ENCODE measurements at places on chromosomes 6 and 20.

- no peak for DNase-seq
Observed at GRCh38 chr20:37114012-37114411, 18.2 kb upstream of the RBL1 start.

DNA sequence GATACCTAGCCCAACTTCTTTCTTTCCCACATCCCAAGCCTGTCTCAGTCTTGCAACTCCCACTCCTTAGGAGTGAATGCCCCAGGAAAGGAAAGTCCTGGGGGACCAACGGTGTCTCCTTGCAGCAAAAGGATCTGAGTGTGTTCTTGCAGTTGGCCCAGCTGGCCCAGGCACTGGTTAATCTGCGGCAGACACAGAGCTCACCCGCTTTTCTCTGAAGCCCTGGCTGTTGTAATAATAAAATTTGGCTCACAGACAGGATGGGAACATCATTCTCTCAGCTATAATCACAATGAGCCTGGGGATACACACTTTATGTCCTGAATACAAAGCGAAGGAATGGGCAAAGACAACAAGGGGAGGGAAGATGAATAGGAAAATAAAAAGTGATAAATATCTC lies 287.0 kb upstream of the PRND start:
- peak; percentile 17 for DNase-seq

- DNase-seq, result no peak
Observed at GRCh38 chr6:4138186-4138585, 2.8 kb upstream of the ECI2 start.

DNA sequence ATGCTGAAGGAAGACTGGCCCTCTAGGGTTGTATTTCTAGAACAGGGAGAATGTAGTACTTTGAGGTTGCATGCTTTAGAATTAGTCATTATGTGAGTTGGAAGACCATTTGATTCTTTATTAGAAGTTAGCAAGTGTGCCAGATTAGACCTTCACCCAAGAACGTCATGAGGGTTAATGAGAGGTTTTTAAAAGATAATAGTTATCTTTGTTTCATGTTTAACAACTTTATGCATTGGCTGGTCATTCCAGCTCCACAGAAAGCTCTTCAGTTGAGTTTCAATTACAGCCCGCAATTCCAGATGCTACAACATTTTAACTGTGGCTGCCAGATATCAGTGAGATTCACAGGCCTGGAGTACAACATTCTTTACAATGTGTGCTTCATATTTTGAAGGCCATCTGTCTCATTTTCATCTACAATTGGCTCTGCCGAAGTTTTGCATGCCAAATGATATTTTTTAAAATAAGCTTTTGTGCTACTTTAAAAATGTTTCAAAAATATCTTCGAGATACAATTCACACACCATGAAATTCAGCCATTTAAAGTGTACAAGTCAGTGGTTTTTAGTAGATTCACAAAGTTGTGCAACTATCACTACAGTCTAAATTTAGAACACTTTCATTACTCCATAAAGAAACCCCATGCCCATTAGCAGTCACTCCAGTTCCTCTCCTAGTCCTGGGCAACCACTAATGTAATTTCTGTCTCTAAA lies 61.1 kb upstream of the FBXO30 start:
- DNase-seq, result no peak

DNA sequence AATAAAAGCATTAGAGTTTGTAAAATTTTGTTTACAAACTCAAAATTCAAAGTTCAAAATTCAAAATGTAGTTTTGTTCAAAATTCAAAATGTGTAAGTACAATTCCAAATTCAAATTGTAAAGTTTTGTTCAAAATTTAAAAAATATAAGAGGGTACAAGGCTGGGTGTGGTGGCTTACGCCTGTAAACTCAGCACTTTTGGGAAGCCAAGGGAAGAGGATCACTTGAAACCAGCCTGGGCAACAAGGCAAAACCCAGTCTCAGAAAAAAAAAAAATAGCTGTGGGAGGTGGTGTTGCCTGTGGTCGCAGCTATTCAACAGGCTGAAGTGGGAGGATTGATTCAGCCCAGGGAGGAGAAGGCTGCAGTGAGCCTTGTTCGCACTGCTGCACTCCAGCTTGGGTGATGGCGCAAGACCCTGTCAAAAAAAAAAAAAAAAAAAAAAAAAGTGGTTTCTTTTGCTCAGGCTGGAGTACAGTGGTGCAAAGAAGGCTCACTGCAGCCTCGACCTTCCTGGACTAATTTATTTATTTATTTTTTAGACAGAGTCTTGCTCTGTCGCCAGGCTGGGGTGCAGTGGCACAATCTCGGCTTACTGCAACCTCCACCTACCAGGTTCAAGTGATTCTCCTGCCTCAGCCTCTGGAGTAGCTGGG lies 5.4 kb upstream of the ZBTB12 start:
- DNase-seq, result no peak

Measured in WERI-Rb-1 (cell line).